ENCODE measurements at places on chromosomes 7 and 10. TPM values are rescaled to one million over a fixed set of nuclear protein-coding genes. Genes with fewer than 3 reads are reported as not detected.

The HOXA7 gene
- not detected for total RNA-seq

The RBP3 gene
- total RNA-seq, result not detected

The PAX4 gene
- total RNA-seq, result not detected

DNA sequence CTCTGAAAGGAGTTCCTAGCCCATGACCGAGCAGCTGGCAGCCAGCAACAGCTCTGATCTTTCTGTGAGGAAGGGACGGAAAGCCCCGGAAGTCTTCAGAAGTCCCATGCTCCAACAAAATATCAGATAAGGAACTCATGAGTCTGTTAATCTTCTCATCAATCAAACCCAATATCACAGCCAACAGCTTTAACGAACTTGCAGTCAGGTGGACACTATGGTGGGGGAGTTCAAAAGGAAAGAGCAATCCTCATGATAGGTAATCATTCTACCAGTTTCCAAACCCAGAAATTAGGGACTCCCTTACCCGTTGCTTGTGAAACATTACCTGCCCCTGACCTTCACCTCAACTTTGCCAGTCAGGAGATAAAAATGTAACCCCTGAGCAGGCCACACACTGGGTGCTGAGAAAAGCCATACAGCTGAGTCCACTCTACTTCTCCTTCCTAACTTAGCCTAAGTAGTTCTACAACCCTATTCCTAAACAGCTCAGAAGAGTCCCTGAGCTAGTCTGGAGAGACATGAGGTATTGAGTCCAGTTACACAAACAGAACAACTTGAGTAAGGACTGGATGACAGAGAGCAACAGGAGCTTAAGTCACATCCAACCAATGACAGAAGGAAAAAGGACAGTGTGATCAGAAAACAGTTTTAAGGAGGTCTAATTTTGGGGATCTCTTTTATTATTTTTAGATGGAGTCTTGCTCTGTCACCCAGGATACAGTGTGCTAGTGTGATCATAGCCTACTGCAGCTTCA is 2.2 kb downstream of the NDST2 start:
- peaks cover 32% of the 10 kb centered on the region for H3K4me1 ChIP-seq
- peaks cover 58% of the 10 kb centered on the region for H3K36me3 ChIP-seq
- no peaks in the 10 kb centered on the region for H3K27me3 ChIP-seq
- peak overlapping the region; percentile 39 for H3K4me3 ChIP-seq
- DNase-seq, result no peak
- peak overlapping the region; percentile 36 for H3K27ac ChIP-seq

DNA sequence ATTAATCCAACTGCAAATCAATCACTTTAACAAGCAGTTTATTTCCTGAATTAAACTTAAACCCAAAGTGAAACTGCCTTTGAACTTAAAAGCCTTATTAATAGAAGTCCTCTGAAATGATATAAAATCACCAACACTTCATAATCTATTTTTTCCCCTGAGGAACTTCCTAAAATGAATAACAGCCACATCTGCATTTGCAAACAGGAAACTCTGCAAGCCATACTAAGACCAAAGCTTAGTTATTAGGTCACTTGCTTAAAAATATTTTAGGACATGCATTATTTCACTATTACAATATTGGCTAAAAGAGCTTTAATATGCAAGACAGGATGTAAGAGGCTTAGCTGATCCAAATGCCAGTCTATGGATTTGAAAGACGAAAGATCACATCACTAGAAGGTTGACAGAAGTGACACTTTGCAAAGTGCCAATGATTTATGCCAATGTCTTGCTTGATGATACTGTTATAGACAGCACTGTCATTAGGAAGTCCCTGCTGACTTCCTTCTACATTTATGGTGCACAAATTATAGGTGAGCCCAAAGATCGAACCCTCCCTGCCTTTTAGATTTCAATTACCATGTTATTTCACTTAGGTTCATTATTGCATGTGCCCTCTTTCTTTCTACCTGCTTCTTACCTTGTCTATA is 99.9 kb upstream of the SKAP2 start:
- H3K4me3 ChIP-seq, result no peak overlapping the region
- H3K36me3 ChIP-seq, result no peaks in the 10 kb centered on the region
- no peak overlapping the region for H3K27ac ChIP-seq
- H3K4me1 ChIP-seq, result peaks cover 6% of the 10 kb centered on the region
- no peaks in the 10 kb centered on the region for H3K27me3 ChIP-seq
- DNase-seq, result no peak

DNA sequence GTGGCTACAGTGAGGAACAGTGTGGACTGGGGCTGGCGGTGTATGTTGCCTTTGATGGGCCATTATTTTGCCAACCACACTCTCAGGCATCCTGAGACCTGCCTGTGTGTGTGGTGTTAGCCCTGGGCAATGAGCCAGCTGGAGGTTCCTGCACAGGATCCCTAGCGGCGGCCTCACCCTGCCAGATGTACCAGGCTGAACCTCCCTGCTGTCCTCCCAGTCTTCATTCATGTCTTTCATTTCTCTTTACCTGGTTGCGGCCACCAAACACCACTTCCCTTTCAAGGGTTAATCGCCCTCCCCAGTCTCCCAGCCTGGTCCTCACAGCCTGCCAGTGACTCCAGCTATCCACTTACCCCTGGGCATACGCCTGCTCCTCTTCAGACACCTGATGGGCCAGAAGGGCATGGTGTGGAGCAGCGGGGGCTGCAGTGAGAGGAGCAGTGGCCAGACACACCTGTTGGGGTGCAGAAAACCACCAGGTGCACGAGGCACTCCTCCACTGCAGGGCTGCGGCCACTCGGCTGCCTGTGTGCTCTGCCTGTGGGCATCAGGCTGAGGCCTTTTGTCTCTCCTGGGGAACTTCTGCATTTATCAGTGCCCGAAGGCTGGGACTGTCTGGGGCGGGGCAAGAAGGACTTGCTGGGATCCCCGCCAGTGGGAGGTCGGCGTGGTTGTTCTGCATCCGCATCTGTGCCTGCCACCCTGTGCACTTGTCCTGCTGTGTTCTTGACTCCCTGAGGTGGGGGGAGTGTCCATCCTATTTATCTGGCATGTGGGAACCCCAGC is 111.6 kb downstream of the ARHGAP22 start:
- H3K27ac ChIP-seq, result no peak overlapping the region
- H3K36me3 ChIP-seq, result no peaks in the 10 kb centered on the region
- H3K4me3 ChIP-seq, result peak overlapping the region; percentile 21
- DNase-seq, result peak; percentile 6
- H3K27me3 ChIP-seq, result peaks cover 7% of the 10 kb centered on the region

DNA sequence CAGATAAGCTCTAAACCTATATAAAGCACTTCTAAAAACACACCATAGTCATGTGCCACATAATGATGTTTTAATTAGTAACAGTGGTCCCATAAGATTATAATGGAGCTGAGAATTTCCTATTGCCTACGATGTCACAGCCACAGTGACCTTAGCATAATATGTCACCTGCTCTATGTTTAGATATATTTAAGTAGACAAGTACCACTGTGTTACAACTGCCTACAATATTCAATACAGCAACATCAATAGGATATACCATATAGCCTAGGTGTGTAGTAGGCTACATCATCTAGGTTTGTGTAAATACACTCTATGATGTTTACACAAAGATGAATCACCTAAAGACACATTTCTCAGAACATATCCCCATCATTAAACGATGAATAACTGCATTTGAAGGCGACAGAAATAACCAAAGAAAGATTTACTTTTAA is 24.5 kb downstream of the GPR22 start:
- H3K27ac ChIP-seq, result no peak overlapping the region
- no peaks in the 10 kb centered on the region for H3K4me1 ChIP-seq
- H3K36me3 ChIP-seq, result peaks cover 2% of the 10 kb centered on the region
- H3K27me3 ChIP-seq, result no peaks in the 10 kb centered on the region
- H3K4me3 ChIP-seq, result no peak overlapping the region

Data from activated B cell treated with CpG ODN at 0.5 μM for 24 hours (primary cell).